ENCODE measurements at places on chromosomes 7 and 10.
A peak's percentile ranks its signal among the peaks of the same experiment; 100 is the strongest.

- no peak for DNase-seq
Observed at GRCh38 chr10:110706690-110707098, 62.6 kb downstream of the RBM20 start.

DNA sequence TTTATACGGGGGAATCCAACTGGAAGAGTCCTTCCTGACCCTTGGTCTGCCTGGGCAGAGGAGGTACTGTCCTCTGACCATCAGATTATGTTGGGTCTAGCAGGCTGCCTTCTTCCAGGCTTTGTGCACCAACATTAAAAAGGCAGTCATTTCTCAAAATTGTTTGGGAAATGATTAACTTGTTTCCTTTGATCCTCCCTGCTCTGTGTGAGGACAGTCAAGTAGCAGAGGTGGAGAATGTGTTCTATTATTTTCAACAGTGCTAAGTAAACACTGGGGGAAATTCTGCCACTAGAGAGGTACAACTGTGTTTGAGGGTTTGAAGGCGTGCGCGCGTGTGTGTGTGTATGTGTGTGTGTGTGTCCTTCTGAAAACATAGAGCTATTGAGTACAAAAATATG, 20.6 kb downstream of the ACSL5 start:
- no peak for DNase-seq

GRCh38 chr7:151146761-151147160, 20.7 kb downstream of the GBX1 start:
- DNase-seq: no peak

DNA sequence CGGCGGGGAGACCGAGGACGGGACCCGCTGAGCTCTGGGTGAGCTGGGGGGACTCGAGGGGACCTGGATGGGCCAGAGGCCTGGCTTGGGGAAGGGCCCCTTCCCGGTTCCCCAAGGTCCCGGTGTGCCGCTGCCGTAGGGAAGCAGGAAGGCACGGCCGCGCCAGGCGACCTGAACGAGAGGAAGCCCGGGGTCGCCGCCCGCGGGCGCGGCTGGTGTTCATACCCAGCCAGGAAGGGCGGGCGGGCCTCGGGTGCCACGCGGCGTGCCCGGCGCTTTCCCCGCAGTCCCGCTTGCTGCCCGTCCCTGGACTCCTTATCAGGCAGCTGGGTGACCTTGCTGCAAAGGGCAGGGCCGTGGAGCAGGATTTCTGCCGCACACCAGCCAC, 38.0 kb downstream of the ZNF777 start:
- DNase-seq: no peak

DNA sequence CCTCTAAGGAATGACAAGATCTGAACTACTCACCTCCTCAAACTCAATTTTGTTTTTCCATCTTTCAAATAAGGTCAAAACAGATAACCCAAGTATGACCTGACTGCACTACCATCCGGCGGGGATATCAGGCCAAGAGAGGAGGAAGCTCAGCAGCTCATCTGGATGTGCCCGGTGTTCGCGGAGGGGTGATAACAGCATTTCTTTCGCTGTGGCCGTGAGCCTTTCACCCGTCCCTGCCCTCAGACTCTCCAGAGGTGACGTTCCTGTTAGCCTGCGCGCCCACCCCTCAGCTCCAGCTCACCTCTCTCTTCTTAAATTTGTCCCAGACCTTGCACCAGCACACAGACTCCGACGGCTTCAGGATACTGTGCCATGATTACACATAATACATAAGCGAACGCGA, 526 bp downstream of the ZNF248 start:
- no peak for DNase-seq

GRCh38 chr7:84106291-84106690, 88.3 kb downstream of the SEMA3A start:
- no peak for DNase-seq

GRCh38 chr7:91249506-91250233, 14.6 kb upstream of the FZD1 start:
- DNase-seq: no peak

DNA sequence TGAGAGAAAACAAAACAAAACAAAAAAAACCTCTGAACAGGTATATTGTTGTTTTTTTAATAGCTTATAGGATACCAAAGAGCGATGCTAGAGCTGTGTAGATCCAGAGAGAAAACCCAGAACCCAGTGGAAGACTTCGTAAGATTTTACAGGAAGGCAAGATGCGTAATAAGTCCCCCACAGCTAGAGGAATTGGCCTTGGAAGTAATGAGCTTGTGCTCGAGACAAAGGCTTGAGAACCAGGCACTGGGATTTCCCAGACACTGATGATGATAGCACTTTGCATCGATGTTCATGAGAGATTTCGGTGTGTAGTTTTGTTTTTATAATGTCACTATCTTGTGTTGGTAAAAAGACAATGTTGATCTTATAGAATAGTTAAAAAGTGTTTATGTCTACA, 821.5 kb upstream of the IGFBP3 start:
- DNase-seq: no peak

- DNase-seq: no peak
Observed at GRCh38 chr7:26399736-26400135, 108.1 kb downstream of the SNX10 start.

DNA sequence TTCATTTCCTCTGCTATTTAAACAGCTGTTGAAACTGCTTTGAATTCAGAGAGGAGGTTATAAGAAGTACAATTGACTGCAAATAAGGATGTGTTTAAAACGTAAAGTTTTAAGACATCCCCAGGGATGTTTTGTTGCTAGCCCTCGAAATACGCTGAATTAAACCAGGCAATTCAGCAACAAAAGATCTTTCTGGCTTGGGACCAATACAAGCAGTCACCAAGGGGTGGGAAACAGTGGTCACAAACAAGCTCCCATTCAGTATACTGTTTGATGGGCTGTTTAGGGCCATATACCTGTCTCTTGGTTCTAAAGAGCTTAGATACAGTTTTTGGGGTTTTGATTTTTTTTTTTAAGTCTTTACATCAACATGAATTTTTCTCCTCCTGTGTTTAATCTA, 446.3 kb upstream of the POT1 start:
- peak; percentile 14 for DNase-seq

- DNase-seq: no peak
Observed at GRCh38 chr10:71262027-71262426, 49.7 kb downstream of the UNC5B start.

DNA sequence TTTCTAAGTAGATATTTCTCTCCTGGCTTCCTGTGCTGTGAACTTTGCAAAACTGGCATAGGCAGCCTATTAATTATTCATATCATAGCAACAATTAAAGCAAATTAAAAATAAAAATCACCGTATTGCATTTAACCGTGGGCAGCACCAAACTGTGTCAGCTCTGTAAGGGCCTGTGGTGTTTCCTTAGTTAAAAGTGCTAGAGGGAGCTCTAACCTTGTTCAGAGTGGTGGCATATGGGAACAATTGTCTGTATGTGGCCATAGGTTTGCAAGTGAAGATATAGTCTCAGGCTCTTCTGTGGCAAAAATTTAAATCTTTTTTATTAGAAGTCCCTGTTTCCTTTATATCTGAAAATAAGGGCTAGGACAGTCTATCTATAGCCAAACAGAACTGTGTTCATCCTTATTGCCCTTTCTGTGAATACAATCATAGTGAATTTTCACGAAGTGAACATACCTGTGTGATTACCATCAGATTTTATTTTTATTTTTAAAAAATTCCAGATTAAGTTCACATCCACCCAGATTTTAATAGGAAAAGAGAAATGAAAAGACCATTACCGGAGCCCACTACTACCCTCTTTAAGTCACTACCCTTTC, 92.6 kb downstream of the POLL start:
- no peak for DNase-seq

GRCh38 chr10:920450-920849, 11.1 kb downstream of the LARP4B start:
- DNase-seq: no peak

GRCh38 chr7:122136639-122137245, 7.3 kb downstream of the AASS start:
- DNase-seq: peak; percentile 8

- no peak for DNase-seq
Observed at GRCh38 chr7:15352421-15353206, 209.2 kb downstream of the AGMO start.

GRCh38 chr10:9577746-9578145, 1439.9 kb upstream of the CELF2 start:
- DNase-seq: no peak

GRCh38 chr7:44104860-44105771, 971 bp downstream of the AEBP1 start:
- no peak for DNase-seq

DNA sequence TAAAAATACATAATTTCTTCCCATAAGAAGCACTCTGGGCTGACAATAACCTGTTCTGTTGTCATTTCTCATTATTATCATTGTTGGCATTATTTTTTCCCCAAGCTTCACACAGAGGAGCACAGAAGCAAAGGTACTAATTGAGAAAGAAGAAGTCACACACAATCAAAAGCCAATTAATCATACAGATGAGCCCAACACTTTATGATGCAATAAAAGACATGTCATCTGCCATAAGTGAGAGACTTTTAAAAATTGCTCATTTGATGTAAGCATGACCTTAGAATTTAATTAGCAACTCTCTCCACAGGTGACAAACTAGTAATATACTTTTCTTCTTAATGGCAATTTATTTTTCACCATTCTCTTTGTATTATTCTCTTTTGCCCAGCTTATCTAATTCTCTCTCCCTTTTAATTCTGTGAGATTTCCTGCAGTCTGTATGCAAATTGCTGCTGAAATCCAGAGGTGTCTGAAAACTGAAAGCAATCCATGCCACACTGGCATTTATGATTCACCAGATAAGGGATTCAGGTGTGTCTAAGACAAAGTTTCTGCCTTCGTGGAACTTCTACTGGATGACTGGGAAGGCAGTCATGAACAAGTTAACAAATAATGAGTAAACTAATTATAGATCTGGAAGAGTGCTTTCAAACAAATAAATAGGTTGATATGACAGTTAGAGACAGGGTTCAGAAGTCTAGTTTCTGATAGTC, 203.5 kb downstream of the CHCHD3 start:
- DNase-seq: no peak

DNA sequence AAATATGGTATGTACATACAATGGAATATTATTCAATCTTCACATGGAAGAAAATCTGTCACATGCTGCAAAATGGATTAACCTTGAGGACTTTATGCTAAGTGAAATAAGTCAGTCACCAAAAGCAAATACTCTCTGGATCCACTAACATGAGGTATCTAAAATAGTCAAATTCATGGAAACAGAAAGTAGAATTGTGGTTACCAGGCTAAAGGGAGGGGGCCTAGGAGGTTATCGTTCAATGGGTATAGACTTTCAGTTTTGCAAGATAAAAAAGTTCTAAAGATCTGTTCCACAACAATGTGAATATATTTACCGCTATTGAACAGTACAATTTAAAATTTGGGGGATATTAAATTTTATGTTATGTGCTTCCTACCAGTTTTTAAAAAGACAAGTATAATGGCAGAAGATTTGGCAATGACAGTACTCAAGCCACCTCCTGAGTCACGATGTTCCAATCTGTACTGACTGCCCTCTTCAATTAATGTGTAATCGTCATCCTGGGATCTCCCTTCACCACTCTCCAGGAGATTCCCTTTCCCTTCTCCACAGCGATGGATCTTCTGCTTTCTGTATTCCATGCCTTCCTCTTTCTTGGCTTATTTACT, 32.3 kb upstream of the IL6 start:
- no peak for DNase-seq

DNA sequence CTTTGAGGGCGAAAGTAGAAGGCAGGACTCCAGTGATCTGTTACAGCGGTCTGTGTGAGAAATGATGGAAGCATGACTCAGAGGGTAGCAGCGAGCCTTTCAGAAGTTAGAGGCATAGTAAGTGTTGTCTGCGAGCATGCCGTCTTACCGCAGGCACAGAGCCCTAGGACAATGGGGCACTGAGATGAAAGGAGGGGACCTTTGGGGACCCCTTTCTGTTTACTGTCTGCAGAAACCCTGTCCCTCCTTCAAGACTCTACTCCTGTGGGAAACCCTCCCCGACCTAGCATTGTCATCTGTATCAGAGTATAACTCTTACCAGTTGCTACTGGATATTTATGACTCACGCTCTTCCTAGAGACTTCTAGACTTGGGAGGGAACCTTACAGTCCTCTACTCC, 87.2 kb upstream of the AGK start:
- DNase-seq: no peak

DNA sequence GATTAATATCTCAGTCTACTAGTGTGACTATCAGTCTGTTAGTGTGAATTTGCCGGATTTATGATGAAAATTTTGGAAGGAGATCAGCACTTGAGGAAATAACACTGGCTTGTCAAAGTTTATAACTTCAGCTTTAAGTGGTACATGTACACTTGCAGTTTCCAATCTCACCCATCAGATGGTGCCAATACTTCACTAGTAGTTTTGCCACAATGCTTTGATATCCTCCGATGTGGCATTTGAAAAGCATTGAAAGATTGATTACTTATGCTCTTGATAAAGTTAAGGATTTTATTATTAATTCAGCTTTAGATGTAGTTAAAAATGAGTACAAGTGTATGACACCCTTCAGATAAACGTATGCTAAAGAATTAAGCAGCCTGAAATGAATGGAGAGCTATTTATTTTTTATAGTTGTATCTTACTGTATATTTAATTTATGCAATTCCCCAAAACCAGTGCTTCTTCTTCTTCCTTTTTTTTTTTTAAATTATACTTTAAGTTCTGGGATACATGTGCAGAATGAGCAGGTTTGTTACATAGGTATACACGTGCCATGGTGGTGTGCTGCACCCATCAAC, 98.2 kb downstream of the ANLN start:
- DNase-seq: peak; percentile 76

DNA sequence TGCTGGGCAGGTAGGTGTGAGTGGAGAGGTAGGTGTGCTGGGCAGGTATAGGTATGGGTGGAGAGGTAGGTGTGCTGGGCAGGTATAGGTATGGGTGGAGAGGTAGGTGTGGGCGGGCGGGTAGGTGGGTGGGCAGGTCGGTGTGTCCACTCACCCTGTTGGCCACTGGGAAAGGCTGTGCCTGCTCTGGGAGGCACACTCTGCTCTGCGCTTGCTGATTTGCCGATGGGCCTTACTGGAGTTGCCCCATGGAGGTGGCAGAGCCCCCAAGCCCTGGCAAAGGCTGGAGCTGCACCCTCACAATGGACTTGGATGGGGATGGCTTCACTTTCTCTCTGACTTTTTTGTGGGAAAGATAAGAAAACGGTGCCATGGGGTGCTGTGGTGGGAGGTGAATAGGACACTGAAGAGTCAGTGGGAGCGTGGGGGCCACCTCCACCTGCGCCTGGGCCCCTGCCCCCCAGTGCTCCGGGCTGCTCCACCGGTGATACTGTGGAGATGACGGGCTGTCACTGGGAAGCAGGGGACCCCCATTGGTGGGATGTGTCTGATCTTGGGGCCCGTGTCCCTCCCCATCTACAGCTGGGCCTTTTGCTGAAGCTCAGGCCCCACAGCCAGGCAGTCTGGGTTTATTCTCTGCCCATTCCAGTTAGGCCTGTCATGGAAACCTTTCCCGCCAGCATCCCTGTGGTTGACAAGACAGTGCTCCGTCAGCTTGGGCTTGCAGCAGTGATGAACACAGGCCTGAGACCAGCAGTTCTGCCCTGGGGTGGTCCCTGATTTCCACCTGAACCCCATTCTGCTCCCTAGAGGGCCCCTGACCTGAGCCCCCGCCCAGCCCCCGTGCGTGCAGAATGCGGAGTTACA, 75.0 kb downstream of the NKX6-2 start:
- no peak for DNase-seq

GRCh38 chr7:158973440-158973839, 117.1 kb downstream of the DYNC2I1 start:
- DNase-seq: no peak

GRCh38 chr7:135757719-135758411, 9.3 kb upstream of the FAM180A start:
- no peak for DNase-seq

GRCh38 chr10:98528805-98529183, 82.1 kb upstream of the HPS1 start:
- no peak for DNase-seq

All from NCI-H774 (cell line).